ENCODE measurements at places on chromosomes 12 and 14. TPM values are rescaled to one million over a fixed set of nuclear protein-coding genes. Genes with fewer than 3 reads are reported as not detected.

- H3K27ac ChIP-seq, result no peak overlapping the region
- H3K27me3 ChIP-seq, result no peaks in the 10 kb centered on the region
- H3K4me3 ChIP-seq, result peak overlapping the region; percentile 88
- DNase-seq, result no peak
Measured at GRCh38 chr14:105421723-105422615, 2.3 kb downstream of the MTA1 start.

DNA sequence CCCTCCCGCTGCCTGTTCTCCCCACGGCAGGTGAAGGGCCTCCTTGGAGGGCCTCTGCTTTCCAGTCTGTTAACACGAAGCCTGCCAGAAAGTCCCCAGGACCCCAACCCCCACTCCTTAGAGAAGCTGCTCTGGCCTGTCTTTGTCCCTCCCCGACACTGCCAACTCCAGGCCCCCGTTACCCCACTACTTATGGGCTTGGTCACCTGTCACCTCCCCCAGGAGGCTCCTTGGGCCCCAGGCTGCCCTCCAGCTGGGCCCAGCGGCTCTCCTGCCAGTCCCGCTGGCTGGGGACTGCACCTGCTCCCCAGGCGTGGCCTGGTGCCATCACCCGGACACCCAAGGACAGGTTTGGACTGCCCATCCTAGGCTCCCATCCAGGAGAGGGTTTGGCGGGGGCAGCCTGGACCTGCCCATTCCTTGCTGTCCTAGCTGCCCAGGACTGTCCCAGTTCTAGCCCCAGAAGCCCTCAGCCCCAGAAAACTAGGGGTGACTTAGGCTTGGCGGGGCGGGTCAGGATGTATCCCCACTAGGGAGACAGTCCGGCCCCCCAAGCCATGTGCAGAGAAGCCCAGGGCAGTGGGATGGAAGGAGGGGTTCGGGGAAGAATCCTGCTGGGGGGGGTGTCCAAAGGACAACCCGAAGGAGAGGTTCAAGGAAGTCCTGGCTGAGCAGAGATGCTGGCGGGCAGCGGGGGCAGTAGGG lies 155.7 kb upstream of the C14orf180 start:
- no peak overlapping the region for H3K27ac ChIP-seq
- H3K36me3 ChIP-seq, result no peaks in the 10 kb centered on the region
- no peak overlapping the region for H3K4me3 ChIP-seq
- H3K27me3 ChIP-seq, result no peaks in the 10 kb centered on the region

GRCh38 chr14:56487090-56487667 lies 92.4 kb upstream of the TMEM260 start:
- no peak for DNase-seq
- no peaks in the 10 kb centered on the region for H3K36me3 ChIP-seq
- no peaks in the 10 kb centered on the region for H3K27me3 ChIP-seq

DNA sequence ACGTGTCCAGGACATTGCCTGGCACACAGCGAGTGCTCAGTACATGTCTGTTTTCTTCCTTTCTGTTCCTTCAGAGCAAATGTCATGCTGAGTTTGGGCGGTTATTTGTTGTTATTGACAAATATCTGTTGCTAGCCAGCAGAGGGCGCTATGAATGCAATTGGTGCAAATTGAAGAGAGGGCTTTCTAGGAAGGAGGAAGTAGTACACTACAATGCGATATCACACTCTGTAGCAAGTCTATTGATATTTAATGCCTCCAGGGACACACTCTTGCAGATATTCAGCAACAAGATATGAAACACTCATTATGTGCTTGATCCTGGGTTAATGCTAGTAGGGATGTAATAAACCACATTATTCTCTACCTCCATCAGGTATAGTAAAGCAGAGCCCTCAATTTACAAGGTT lies 267.3 kb upstream of the SRRM4 start:
- no peak overlapping the region for H3K27ac ChIP-seq
- peak; percentile 86 for DNase-seq
- no peaks in the 10 kb centered on the region for H3K27me3 ChIP-seq

FAM90A1 gene
- total RNA-seq, result 0.40 TPM

ATP5MC2 gene
- 317 TPM for total RNA-seq

DNA sequence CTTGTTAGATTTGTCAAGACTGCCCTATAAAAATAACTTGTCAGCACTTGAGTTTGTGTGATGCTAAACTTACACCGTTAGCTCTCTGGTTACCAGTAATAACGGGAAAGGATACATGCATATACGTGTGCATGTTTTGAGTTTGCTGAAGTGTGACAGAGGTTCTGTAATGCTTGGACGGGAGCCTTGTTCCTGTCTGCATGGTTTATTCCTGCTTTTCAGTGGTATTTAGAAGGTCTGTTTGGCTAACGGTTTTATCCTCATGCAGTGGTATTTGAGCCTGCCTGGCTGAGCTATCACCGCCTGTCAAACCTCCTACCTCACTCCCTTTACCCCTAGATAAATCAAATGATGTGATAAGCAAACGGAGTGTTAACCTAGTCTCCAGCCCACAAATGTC lies 305.6 kb downstream of the GALC start:
- no peak overlapping the region for H3K4me3 ChIP-seq
- H3K27ac ChIP-seq, result no peak overlapping the region
- H3K4me1 ChIP-seq, result peaks cover 2% of the 10 kb centered on the region
- no peak for DNase-seq

SYT10 gene
- 10.2 TPM for total RNA-seq

ESR2 gene
- 0.20 TPM for total RNA-seq

DNA sequence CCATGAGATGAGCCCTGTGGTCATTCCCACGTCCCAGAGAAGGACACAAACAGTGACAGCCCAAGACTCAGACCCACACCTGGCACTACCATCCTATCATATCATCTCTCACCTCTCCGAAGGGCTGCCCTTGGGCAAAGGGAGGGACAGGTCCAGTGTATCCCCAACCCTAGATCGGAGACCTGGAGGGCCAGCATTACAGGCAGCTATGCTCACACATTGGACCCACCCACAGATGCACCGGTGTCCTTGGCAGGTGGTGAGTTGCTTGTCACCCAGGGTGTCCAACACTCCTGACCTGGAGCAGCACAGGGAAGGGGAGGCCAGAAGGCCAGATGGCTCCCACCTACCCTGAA lies 117.4 kb downstream of the DICER1 start:
- DNase-seq, result no peak
- H3K27me3 ChIP-seq, result no peaks in the 10 kb centered on the region

TAS2R14 gene
- 4.9 TPM for total RNA-seq

DNA sequence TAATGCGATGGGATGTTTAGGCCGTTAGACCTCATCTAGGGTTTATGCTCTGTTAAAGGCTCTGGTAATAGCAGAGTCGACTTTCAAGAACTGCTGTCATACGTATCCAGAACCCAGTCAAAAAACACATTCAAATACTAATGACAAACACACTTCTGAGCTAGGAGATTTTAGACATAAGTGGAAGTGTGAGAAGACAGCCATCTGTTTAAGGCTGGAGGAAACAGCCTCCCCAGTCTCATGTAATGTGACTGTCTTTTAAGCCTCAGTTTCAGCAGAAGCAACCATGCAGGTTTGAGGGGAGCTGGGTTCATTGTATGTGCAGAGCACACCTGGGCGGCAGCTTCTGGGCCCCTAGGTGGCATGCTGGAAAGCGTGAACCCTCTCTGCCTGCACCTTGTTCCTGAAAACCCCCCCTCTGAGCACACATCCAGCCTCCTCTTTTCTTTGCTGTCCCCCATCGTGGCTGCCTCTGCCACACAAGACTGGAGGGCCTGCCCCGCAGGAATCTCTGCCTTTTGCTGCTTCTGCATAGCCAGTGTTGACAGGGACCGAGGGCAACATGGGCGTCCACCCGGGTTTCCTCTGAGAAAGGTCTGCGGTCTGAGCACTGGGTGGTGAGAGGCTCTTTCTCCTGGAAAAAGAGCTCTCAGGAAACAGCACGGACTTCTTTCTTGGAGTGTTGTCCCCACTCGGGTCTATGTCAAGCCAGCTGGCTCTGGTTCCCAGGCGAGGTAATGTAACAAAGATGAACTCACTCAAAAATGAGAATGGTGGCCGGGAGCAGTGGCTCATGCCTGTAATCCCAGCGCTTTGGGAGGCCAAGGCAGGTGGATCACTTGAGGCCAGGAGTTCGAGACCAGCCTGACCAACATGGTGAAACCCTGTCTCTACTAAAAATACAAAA lies 11.6 kb downstream of the WNT5B start:
- no peaks in the 10 kb centered on the region for H3K36me3 ChIP-seq
- no peak overlapping the region for H3K4me3 ChIP-seq
- peak; percentile 51 for DNase-seq
- H3K27me3 ChIP-seq, result no peaks in the 10 kb centered on the region

- no peak overlapping the region for H3K4me3 ChIP-seq
- H3K27me3 ChIP-seq, result no peaks in the 10 kb centered on the region
- no peak overlapping the region for H3K27ac ChIP-seq
- no peaks in the 10 kb centered on the region for H3K4me1 ChIP-seq
- no peak for DNase-seq
- H3K36me3 ChIP-seq, result no peaks in the 10 kb centered on the region
Measured at GRCh38 chr14:78152201-78153063, 17.7 kb upstream of the NRXN3 start.

- no peak overlapping the region for H3K4me3 ChIP-seq
- no peak for DNase-seq
- H3K27ac ChIP-seq, result no peak overlapping the region
- H3K27me3 ChIP-seq, result no peaks in the 10 kb centered on the region
Measured at GRCh38 chr14:103634156-103634555, 5.1 kb downstream of the KLC1 start.

GRCh38 chr12:99476956-99477355 lies 170.6 kb upstream of the GARIN6 start:
- no peaks in the 10 kb centered on the region for H3K27me3 ChIP-seq
- no peaks in the 10 kb centered on the region for H3K4me1 ChIP-seq
- DNase-seq, result no peak
- H3K4me3 ChIP-seq, result no peak overlapping the region

STAT2 gene
- total RNA-seq, result 109 TPM

GRCh38 chr14:65223636-65224035 lies 121.3 kb upstream of the MAX start:
- H3K36me3 ChIP-seq, result no peaks in the 10 kb centered on the region
- H3K4me3 ChIP-seq, result no peak overlapping the region
- no peak overlapping the region for H3K27ac ChIP-seq

DNA sequence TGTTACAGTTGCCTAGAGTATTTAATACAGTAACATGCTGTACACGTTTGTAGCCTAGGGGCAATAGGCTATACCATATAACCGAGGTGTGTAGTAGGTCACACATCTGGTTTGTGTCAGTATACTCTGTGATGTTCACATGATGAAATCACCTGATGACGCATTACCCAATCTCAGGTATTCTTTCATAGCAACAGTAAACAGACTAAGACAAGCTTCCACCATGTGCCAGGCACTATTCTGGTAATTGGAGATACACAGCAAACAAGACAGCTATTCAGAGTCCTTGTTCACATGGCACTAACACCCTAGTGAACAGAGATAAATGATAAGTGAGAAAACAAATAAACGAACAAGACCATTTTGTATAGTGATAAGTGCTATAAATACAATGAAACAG lies 3.8 kb upstream of the PDE3A start:
- no peak overlapping the region for H3K4me3 ChIP-seq
- no peak for DNase-seq
- H3K4me1 ChIP-seq, result no peaks in the 10 kb centered on the region
- no peaks in the 10 kb centered on the region for H3K36me3 ChIP-seq

DNA sequence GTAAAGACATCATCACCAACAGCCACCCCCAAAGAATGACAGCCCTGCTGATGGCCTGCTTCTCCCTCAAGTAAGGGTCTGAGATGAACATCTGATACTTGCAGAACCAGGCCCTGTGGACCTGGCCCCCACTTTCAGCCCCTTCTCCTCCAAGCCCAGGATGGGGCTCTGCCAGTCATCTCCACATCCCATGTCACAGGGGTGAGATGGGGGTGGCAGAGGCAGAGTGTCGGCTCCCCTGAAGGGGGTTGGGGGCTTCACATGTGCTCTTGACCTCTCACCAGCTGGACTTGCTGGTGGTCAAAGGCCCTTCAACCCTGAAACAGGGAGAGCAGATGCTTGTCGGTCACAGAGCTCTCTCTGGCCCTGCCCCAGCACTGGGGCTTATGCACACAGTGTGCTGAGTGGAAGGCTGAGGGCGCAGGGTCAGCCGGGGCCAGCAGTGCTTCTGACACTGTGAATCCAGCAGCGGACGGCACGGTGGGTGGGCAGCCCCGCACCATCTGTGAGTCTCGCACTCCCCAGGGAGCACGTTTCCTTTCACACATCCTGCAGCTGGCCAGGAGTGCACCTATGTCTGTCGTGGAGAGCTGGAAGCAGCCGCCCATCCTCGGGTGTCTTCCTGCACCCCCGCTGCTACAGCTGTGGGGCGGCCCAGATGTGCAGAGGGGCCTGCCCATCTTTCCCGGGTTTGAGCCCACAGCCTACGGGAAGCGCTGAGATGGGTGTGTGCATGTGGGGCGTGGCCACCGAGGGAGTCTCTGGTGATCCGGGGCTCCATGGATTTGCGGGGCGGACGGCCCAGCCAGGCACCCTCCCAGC lies 94.3 kb downstream of the ADGRD1 start:
- H3K4me3 ChIP-seq, result no peak overlapping the region
- H3K36me3 ChIP-seq, result no peaks in the 10 kb centered on the region
- no peak overlapping the region for H3K27ac ChIP-seq
- no peaks in the 10 kb centered on the region for H3K4me1 ChIP-seq
- no peaks in the 10 kb centered on the region for H3K27me3 ChIP-seq
- no peak for DNase-seq

DNA sequence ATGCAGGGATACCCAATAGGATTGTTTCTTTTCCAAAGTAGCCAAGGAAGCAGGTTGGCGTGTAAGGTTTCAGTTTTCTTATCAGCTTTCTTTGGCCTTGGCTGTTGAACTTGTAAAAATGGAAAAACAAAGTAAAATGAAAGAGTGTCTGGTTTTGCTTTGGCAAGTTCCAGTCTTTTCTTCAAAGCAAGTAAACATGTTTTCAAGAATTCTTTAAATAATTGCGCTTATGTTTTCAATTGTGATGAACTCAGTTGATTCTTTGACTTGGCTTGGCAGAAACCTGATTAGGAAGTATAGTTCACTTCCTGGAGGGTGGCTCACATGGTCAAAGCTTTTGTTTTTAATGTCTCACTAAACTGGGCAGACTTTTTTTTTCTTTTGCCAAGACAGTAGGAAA lies 112.2 kb upstream of the USP44 start:
- H3K27ac ChIP-seq, result no peak overlapping the region
- no peaks in the 10 kb centered on the region for H3K4me1 ChIP-seq

DNA sequence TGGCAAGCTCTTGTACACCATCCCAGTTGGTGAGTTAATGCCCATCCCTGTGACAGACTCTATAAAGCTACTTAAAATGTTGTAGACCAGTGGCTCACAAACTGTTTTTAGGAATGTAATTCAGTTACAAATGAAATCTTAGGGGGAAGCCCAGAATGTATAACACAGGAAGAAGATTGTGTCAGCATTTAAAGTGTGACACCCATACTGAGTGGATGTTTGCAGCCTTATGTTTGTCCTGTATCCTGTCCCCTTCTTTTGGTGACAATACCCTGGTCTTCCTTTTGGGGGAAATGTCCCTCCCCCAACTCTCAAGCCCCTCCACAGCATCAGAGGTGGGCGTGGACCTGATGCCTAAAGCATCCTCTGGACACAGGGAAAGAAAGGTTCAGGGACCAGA lies 47.6 kb upstream of the FAM222A start:
- H3K27ac ChIP-seq, result no peak overlapping the region
- no peaks in the 10 kb centered on the region for H3K27me3 ChIP-seq
- no peaks in the 10 kb centered on the region for H3K4me1 ChIP-seq
- no peak overlapping the region for H3K4me3 ChIP-seq
